Stimulated activated CD4-positive, alpha-beta T cell treated with anti-CD3 and anti-CD28 coated beads, Interleukin-1b, Interleukin-23, amount 100 ng/mL, for 1 hour (primary cell): ENCODE measurements at places on chromosomes 3 and 15.
A peak's percentile ranks its signal among the peaks of the same experiment; 100 is the strongest.

- no peak for DNase-seq
Measured at GRCh38 chr3:43998836-43999727, 242.6 kb upstream of the TOPAZ1 start.

DNA sequence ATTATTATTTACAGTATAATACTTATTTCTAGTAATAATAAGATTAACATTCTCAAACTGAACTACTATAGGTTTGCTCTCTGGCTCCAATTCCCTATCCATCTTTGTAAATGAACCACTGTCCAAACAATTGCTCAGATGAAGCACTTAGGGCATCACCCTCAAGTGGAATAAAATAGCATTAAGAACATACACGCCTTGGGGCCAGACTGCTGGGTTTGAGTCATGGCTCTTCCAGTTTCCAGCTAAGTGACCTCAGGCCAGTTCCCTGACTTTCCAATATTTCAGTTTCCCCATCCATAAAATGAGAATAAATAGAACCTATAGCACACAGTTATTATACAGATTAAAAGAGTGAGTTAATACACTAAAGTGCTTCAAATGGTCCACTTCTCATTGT is 507.2 kb downstream of the MAGI1 start:
- no peak for DNase-seq

- no peak for DNase-seq
Measured at GRCh38 chr15:97410897-97411575, 549.5 kb upstream of the ARRDC4 start.

DNA sequence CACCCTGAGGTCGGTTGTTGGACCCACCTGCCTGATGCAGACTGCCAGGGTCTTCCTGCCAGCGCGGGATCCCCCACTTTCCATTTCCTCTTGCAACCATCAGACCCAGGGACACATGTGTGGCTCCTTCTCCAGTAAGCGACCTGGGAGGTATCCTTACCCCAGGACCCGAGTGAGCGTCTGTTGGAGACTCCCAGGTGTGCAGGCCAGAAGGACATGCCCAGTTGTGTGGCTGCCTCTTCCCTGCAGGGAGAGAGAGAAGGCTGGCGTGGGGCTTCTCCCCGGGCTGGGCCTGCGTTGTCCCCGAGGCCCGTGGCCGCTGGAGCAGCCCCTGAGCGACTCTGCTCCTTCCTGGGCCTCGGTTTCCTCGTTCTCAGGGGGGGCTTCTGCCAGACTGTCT is 56.8 kb downstream of the APBA2 start:
- DNase-seq = no peak

- DNase-seq = no peak
Measured at GRCh38 chr15:71892335-71892734, 82.0 kb downstream of the NR2E3 start.

- no peak for DNase-seq
Measured at GRCh38 chr3:32405155-32405554, 13.5 kb downstream of the CMTM7 start.

DNA sequence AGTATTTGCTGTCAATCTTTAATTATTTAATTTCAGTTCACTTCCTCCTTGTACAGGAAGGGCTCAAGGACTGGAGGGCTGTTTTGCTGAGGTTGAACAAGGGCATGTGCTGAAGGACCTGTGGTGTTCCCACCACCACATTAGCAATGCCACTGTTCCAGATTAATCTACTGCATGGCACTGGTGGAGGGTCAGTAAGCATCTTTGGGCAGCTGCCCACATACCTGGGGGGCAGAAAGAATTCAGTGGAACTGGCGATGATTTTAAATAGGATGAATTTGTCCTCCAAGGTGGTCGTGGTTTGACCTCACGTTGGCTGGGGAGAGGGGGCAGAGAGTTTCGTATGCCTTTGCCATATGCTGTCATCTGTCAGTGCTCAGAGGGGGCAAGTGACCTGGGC is 244.8 kb downstream of the TLE3 start:
- DNase-seq = no peak

DNA sequence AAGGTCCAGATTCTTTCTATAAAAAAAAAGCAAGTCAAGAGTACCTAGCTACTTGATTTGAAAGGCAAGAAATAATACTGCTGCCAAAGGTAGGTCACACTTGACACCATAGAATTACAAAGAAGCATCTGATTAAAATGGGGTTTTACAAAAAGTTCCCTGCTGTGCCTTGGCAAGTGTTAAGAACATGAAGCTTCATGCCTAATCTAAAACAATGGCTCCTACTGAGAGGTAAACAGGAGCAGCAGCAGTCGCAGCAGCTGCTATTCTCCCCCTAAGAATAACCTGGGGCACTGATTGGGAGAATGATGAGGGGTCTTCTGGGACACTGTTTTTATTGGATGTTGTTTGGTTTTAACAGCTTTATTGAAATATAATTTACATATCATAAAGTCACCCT is 14.1 kb downstream of the UBP1 start:
- no peak for DNase-seq

DNA sequence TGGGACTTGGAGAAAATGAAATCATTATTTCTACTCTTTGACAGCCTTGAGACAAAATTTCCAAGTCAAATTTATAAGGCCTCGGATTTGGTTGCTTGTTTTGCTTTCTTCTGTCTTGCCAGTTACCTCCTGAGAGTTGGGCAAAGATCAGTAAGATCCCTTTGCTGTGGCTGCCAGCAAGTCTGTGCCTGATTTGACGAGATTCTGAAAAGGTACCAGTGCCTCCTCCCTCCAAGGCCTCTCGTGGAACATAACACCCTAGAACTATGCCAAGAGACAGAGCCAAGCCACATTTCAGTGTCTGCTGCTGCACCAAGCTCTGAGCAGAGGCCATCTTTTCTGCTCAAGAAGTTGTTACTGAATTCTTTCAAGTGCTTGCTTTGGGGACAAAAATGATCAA is 61.0 kb downstream of the GTPBP8 start:
- no peak for DNase-seq

DNA sequence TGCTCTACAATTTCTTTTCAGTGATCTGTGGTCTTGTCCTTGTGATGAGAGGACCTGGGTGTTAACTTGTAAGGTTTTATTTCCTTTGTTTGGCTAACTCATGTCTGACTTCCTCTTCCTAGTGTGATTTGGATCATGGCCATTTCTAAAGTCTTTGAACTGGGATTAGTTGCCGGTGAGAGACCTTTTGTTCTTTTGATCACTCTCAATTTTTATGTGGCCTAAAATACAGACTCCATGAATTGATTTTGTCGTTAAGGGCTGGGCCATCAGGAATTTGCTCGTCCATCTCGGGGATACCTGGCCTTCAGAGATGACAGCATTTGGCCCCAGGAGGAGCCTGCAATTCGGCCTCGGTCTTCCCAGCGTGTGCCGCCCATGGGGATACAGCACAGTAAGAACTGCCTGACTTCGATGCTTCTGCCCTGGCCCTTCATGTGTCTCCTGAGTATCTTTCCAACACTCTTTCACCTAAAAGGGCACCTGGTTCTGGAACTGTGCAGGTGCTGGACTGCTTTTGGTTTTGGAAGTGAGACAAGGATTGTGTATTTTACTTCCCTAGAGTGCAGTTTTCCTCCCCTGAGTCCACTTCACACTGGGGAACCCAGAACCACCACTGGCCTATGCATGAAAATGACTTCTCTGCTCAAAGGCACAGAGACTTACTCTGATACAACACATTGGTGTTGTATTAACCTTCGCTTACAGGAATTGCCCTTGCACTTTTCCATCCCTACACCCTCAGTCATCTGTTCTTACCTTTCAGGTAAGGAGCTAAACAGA is 13.1 kb upstream of the LRRC2 start:
- no peak for DNase-seq

GRCh38 chr15:64630396-64631107 is 144.8 kb downstream of the RBPMS2 start:
- no peak for DNase-seq

DNA sequence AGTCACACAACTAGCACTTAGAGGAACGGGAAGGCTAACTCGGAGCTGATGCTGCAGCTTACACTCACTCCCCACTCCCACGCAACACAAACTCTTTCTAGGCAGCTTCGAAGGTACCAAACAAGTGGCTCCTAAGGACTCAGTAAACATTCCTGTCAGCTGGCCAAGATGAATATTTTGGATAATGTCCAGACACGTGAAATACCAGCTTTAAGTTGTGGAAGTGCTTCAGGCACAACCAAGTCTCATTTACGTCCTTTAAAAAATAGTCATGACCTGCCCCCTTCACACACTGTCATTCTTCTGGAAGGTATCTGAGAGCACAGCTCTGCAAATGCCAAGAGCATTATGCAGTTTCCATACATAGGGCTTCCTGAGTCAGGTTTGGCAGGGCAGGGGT is 1005.9 kb upstream of the CFAP20DC start:
- no peak for DNase-seq

DNA sequence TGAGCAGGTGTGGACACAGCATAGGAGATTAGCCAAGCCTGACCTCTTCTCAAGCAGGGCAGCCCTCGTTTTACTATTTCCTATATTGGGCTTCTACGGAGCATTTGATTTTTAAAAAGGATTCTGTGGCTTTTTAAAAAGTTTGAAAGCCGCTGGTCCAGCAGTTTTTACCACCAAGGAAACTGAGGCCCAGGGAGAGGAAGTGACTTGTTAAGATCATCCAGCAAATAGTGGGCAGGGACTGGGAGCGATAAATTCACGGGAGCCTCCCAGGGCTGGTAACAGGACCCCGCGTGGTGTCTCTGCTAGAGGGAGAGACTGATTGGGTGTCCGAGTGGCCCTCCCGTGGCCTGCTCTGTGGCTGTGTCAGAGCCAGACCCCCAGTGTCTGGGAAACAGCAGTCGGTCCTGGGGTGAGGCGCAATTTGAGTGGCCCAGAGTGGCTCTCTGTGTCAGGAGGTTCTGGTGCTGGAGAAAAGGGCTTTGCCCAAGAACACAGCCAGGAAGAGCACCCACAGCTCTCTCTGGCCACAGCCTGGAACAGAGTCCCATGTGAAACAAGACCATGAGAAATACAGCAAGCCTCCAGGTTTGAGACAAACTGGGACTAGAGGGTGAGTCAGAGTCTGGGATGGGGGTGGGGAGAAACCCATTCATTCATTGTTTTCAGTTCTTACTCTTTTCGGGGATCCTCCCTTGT is 4.2 kb downstream of the FURIN start:
- DNase-seq = no peak

DNA sequence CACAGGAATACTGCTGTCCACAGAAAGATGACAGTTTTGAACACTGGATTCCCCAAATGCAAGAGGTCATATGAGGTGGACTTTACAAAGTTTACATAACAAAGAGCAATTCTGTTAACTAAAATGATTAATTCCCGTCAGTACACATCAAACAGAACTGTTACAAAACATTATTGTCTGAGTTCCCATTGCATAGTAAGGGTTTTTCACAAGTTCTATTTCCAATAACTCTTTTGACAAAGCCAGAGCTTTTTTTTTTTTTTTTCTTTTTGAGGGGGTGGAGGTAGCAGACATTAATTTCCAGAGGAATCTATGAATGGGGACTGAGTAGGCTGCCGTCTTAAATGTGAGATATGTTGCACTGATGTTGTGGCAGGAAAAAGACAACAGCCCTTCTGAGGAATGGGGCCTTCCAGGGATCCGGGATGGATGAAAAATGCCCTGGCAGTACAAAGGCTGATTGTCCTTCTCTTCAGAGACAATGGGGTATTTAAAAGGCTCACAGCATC is 178.1 kb upstream of the KBTBD8 start:
- no peak for DNase-seq

DNA sequence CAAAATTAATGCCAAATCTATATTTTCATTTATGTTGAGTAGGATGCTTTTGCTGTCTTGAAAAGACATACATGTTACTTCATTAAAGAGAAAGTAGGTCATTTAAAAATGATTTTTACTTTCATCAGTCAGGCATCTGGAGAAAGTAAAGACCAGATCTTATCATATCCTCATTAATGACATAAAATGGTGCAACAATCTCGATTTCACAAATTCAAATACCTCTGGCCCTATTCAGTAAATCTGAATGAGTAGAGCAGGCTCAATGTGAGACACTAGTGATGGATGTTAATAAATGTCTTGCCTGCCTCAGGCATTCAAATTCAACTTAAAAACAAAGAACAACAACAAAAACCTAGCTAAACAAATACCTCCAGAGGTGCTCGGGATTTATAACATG is 714.1 kb downstream of the NAALADL2 start:
- DNase-seq = no peak

GRCh38 chr15:41811432-41812195 is 16.3 kb upstream of the JMJD7 start:
- peak; percentile 37 for DNase-seq

- no peak for DNase-seq
Measured at GRCh38 chr3:140178482-140178881, 243.5 kb downstream of the CLSTN2 start.

DNA sequence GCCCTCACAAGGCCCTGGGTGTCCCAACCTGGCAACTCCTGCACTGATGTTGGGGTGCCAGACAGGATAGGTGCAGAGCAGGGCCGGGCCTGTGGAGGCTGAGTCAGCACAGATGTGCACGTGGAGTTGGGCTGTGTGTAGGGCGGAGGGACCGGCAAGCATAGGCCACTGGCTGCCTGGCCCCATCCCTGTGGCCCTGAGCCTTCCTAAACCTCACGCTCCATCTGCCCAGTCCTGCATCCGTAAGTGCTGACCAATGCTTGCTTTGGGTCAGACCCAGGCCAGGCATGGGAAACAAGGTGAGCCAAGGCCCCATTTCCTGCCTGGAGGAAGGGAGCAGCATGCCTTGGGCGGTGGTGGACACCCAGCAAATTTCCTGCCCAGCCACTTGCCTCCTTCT is 5.8 kb upstream of the IQSEC1 start:
- no peak for DNase-seq

DNA sequence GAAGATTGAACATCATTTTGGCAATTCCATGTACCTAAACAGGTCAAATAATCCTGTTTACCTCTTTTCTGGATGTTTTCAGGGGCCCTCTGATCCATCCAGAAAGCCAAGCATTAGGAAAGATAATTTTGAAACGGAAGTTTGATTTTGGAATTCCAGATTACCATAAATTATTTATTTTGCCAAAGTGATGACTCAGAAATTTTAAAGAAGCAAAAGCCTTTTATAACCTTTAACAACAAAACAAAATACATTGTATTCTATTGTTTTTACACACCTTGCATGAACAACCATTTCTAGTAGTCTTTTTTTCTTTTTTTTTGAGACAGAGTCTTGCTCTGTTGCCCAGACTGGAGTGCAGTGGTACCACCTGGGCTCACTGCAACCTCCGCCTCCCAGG is 32.0 kb upstream of the INO80 start:
- no peak for DNase-seq

GRCh38 chr3:83934192-83935021 is 1024.4 kb upstream of the CADM2 start:
- no peak for DNase-seq

- DNase-seq = no peak
Measured at GRCh38 chr3:171187706-171188290, 161.3 kb upstream of the SLC2A2 start.

GRCh38 chr15:100335335-100335999 is 6.3 kb downstream of the ADAMTS17 start:
- DNase-seq = no peak

DNA sequence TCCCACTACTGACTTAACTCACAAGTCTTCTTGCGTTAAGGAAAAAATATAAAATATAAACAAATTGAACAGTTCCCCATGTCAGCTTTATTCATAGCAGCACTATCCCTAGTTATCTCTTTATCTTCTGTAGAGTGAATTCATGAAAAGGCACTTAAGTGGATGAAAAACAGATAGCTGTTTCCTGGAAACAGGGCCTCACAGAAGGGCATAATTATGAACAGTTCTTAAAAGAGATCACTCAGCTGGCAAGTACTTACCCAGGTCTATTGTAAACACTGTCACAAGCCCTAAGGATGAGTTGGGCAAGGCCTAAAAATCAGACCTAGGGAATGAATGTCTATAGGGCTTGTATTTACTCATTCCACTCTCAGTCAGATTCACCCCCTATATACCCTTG is 10.7 kb downstream of the MB21D2 start:
- no peak for DNase-seq
